NCI-H510A (cell line): ENCODE measurements at places on chromosomes 1 and 21.

GRCh38 chr1:215508311-215508710 lies 58.8 kb upstream of the KCTD3 start:
- DNase-seq, result no peak

DNA sequence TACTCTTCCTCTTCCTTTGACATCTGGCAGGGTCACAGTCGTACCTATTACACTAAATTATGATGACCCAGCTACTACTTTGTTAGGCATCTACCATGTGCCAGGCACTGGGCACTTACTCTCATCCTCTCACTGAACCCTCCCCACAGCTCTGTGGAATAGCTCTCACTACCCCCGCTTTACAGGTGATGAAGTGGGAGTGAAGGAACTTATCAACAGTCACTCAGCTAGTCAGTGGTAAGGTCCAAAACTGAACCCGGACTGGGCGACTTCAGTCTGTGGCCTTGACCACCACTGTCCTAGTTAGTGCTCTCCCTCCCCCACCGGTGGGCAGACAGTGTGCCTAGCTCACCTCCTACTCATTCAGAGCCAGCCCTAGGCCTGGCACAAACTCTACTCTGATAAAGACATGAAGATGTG lies 12.3 kb downstream of the ADGRB2 start:
- no peak for DNase-seq

DNA sequence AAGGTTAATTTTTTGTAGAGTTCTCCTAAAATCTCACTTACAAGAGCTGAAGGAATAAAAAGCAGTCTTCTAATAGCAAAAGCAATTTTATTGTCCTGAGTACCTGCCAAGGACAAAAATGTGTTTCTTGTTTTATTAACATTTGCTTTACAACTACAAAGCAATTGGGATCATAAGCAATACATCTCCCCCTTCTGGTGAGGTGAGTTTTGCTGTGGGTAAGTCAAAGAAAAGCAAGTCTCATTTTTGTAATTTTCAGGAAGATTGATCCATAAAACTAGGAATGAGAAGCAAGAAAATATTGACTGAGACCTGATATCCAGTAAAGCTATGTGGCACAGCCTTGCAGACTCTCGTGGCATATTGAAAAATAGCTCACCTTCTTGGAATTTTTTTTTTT lies 2162.7 kb downstream of the NCAM2 start:
- no peak for DNase-seq

- no peak for DNase-seq
Observed at GRCh38 chr1:241779897-241780296, 68.1 kb upstream of the EXO1 start.

DNA sequence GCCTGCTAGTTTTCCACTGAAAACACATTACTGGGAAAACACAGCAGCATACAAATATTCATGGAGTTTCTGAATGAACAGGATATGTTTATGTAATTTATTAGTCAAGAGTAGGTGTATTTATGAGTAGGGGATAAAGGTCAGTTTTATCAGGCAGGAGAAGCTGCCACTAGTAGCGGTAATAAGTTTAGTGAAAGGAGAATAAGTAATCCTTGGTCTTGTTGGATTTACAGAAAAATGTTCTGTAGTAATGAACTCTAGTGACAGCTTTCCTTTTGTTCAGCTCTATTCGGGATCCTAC lies 1.2 kb downstream of the MAST2 start:
- DNase-seq, result no peak
